ENCODE measurements at places on chromosomes 5 and 9.

DNA sequence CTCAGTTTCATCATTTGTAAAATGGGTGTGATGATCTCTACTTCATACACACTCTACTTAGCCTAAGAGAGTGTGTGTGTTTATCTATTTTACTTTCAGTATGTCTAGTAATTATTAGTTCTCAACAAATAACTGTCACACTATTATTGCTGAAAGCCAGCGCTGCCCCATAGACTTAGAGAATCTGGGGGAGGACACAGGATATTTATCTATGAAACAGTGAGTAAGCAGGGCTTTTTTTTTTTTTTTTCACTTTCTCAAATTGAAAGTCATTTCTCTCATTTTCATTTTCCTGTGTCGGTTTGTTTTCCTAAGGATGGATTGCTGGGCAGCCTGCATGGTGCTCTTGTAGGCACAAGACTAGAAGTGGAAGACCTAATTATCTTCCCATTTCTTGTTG lies 248.4 kb upstream of the RPS23 start:
- no peak for DNase-seq

DNA sequence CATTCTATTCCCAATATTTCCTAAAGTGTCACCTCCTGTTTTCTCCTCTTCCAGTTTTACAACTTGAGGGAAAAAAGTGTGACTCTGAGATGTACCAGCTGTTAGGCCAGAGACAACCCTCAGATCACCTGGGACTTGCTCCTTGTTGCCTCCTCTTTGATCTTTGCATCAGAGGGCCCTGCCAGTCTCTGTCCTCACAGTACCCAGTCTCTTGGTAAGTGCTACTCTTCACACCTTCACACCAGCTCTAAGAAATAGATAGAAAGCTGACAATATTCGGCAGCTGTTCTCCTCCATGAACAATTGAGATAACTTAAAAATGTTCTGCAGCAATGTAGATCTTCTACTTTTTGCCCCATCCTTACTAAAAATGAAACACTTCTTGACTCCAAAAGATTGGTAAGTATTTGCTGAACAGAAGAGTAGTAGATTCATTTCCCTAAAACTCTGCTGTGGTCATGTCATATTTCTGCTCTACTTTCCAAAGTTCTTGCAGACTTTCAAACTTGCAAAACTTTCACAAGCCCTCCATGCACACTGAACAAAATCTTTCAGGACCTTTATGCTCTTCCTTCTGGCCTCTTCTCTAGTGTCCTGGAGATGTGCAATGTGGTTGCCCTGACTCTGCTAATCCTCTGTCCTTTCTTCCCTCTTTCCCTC lies 188.6 kb downstream of the SNX18 start:
- no peak for DNase-seq

- DNase-seq: no peak
Observed at GRCh38 chr9:79280691-79281090, 291.1 kb upstream of the TLE4 start.

DNA sequence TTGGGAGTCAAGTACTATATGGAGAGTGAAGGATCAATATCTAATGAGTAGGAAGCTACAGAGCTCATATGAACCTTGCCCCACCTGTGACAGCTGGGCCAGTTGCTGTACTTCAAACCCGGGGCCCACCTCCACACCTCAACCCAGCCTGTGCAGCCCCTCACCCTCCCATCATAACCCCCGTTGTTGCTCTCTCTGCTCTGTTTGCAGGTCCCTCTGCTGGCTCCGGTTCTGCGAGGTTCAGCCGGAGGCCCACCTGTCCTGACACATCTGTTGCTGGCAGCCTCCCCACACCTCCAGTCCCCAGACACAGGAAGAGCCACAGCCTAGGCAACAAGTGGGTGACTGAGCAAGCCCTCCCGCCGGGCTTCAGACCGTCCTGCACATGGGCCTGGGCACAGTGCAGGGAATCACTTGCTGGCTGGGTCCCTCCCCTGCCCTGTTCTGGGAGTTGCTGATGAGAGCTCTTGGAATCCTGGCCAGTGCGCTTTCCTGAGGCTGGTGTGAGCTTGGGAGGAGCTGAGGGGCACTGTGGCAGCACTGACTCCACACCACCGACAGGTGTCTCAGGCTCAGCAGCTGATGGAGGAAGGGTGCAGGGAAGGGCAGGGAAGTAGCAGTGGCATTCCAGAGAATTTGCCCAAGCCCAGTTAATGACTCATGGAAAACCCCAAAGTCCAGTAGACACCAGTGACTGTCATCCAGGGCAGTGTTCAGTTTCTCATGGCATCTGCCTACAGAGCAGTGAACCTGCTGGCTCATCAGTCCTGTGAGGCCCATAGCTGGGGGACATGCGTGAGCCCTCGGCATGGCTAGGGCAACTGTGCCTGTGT lies 69.5 kb upstream of the GARNL3 start:
- DNase-seq: no peak

- no peak for DNase-seq
Observed at GRCh38 chr5:112373885-112374284, 45.2 kb downstream of the EPB41L4A start.

- DNase-seq: no peak
Observed at GRCh38 chr9:91495450-91495849, 71.8 kb upstream of the NFIL3 start.

- DNase-seq: peak; percentile 19
Observed at GRCh38 chr5:118506217-118506852, 482.0 kb downstream of the DTWD2 start.

- no peak for DNase-seq
Observed at GRCh38 chr5:160312134-160312959, at the start of gene CCNJL. TSS of gene CCNJL (minus strand) at chr5:160312564. CDS start at chr5:160311923, 641 bp downstream.

All from naive B cell (primary cell).